Mucosa of descending colon (tissue), 3 donors: ENCODE measurements at places on chromosomes 3 and 15. TPM values are rescaled to one million over a fixed set of nuclear protein-coding genes. Genes with fewer than 3 reads are reported as not detected.

DNA sequence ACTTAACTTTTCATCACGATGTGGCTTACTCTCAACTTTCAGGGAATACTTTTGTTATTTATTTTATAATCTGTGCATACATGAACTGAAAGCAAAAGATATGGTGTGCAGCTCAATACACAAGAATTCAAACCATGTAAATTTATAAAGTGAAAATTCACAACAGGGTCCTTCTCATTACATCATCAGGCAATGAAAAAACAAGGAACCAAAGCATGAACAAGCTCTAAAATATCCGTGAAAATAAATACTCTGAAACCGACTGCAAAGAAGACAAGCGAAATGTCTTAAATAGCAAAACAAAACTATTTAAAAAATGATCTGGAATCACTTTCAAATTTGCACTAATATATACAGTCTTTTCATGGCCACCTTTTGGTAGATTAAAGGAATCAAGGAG, 28.9 kb downstream of the GNB5 start:
- DNase-seq = no peak

GRCh38 chr15:29103824-29104565, 165.6 kb downstream of the NSMCE3 start:
- peak; percentile 69 for DNase-seq

- no peak for DNase-seq
These were observed 3.9 kb downstream of the ATR start for GRCh38 chr3:142574665-142575064.

- no peak for DNase-seq
These were observed 40.8 kb upstream of the ATP1B3 start for GRCh38 chr3:141835557-141836229.

The CGNL1 gene
- total RNA-seq = 3.3 TPM

GRCh38 chr3:161415506-161416231, 44.4 kb upstream of the SPTSSB start:
- no peak for DNase-seq

DNA sequence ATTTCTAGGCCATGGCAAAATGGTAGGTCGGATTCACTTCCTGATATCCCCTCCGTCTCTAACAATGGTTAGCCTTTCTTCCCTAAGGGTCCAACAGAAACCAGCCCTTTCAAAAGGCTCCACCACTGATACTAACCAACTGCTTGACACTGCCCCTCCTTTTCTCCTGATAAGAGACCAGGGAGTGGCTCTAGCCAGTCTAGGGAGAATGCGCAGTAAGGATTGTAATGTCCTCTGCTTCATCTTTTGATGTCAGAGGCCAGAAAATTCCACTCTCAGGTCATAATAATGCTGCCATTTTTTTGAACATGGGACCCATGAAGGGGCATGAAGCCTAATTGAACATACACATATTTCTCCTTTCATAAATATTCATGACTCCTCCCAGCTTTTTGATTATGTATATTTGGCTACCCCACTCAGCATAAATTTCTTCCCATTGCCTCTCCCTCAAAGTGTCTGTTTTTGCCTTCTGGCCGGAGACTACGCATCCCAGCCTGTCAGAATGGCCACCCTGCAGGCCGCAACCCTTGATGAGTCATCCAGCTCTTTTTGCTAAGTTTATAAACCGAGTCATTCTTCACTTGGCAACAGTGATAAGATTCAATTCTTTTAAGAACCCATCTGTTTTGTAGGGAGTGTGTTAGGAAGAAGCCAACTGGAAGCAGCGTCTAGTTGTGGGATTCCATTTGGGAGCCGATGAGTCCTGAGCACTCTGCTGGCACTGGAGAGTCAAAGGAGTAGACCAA, 189.0 kb upstream of the MCTP2 start:
- DNase-seq = no peak
